ENCODE measurements at places on chromosomes 7 and 10.

DNA sequence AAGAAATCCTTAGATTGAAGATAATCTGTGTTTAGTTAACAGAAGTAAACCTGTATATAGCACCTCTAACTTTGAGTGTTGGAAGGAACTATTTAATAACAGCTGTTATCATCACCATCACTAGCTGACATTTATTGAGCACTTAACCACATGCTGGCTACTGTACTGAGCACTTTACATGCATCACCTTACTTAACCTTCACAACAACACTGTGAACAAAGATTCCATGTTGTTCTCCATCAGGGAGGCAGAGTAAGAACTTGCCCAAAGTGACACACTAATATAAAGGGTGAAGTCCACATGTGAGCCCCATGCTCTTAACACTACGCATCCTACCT lies 182.2 kb downstream of the ST7 start:
- no peak for DNase-seq

DNA sequence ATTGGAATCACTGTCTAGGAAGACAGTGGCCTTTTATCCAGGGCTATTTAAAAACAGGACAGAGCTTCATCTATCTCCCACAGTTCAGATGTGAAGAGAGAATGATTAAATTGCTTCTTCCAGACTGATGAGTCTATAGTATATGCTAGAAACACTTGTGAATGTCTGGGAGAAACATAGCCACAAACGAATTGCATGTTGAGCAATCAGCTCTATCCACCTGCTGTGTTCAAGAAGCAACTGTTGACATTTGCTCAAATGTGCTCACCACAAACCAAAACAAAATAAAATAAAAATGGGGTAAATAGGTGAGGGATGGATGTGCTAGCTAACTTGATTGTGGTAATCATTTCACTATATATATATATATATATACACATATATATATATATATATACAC lies 195.1 kb downstream of the HECW1 start:
- DNase-seq: no peak

- DNase-seq: no peak
Observed at GRCh38 chr7:34672430-34672829, 14.4 kb downstream of the NPSR1 start.

DNA sequence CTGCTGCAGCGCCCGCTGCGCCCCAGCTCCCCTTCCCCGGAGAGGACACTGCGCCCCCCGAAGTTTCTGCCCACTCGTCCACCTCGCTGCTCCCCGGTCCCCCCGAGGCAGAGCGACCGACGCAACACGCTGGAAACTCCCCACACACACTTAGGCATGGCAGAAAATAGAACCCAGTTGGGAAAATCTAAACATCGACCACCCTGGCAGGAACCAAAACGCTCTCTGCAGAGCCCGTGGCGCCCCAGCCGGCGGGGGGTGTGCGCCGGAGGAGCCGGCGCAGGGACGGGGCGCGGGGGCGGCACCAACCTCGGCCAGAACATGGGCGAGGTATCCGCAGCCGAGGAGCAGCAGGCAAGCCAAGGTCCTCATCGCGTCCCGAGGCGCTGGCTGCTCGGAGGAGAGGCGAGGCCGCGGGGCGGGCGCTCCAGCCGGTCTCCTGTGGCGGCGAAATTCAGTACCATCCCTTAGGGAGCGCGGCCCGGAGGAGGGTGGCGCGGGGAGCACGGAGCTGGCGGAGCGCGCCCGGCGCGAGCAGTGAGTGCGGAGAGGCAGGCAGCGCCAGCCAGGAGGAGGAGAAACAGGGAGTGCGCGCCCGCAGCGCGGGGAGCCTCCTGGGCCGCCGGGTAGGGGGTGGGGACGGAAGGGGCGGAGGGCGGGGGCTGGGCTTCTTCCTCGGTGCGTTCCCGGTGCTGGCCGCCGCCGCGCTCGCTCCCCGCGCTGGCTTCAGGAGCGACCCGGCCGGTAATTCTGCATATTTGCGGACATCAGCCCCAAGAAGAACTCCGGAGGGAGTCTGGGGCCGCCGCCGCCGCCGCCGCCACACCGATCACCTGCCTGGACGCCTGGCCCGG lies 789 bp downstream of the PDGFA start:
- DNase-seq: no peak

DNA sequence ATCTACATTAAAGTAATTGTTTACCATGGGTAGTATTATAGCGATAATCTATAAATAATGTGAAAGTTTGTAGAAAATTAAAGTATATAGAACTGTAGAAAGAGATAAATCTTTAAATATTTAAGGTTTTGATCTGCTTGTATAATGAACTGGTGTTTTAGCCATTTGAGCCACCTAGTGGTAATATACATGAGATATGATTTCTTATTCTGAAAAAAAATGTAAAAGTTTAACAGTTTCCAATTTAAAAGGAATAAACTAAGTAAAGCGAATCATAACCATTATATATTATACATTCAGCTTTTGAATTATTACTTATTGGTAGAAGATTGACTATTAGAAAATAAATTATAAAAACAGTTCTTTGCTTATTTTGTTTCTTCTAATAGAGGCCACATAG lies 91.2 kb downstream of the OTUD1 start:
- no peak for DNase-seq

- DNase-seq: no peak
Observed at GRCh38 chr7:41425926-41426325, 277.0 kb downstream of the INHBA start.

DNA sequence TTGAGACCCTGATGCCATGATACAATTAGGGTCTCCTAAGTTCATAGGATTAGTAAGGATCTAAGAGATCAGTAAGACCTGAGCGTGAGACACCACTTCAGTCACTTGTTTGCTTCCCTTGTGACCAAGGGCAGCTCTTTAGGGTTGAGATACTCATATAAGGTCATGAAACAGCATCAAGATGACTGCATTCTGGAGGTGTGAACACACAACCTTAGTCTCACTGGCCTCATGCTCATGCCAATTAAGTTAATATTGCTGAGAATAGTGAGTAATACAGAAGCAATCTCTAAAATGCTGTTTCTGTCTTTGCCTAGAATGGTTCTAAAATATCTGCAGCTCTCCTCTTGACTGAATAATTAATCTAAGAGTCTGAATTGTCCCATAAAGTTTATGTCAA lies 39.6 kb upstream of the KLHL7 start:
- no peak for DNase-seq

- no peak for DNase-seq
Observed at GRCh38 chr7:115840702-115841101, 189.9 kb downstream of the TFEC start.

DNA sequence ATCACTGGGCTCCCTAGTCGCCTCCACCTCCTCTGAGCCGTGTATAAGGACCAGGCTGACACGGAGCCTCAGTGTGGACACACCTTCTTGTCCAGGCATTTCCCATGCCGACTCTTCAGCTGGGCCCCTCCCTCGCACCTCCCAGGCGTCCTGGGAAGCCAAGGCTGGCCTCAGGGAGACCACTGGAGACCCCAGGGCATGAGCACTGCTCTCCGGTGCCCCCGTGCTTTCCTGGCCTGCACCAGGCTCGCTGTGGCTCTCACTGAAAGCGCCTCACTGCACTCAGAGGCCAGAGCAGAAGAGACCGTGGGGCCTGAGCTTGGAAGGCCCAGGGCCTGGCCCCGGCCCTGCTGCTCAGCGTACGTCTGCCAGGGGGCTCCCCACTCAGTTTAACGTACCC lies 31.4 kb downstream of the LRRC27 start:
- no peak for DNase-seq
